ENCODE measurements at places on chromosomes 7 and 10.
A peak's percentile ranks its signal among the peaks of the same experiment; 100 is the strongest.

- no peak for DNase-seq
These were observed 19.3 kb downstream of the MACC1 start for GRCh38 chr7:20197837-20198236.

- DNase-seq = no peak
These were observed 1.5 kb downstream of the INA start for GRCh38 chr10:103278537-103278823.

DNA sequence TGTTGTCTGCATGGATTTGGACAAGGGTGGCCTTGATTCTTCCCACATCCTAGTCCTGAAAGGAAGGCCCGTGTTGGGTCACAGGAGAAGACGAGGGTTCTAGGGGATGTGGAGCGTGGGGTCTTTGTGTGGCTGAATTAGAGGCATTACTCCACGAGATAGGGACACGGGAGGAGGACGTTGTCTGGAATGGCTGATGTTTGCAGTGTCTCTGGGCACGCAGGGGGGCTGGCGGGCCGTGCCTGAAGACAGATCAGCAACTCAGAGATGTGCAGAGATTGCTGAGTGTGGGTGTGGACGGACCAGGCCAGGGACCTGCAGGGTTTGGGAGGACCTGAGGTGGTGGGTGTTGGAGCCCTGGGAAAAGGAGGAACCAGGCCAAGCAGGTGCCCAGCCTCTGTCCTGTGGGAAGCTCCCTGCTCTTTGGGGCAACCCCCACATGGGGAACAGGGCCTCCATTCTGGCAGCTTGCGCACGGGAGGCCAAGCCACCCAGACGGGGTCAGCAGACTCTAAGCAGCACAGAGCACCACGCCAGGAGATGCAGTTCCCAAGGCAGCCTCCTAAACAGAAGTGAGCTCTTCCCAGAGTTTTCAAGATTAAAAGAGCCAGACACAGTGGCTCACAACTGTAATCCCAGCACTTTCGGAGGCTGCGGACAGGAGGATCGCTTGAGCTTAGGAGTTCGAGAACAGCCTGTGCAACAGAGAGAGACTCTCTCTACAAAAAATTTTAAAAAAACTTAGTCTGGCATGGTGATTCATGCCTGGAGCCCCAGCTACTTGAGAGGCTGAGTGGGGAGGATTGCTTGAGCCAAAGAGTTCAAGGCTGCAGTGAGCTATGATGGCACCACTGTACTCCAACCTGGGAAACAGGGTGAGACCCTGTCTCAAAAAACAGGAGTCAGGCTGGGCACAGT lies 71.0 kb upstream of the GTF2I start:
- DNase-seq = no peak

DNA sequence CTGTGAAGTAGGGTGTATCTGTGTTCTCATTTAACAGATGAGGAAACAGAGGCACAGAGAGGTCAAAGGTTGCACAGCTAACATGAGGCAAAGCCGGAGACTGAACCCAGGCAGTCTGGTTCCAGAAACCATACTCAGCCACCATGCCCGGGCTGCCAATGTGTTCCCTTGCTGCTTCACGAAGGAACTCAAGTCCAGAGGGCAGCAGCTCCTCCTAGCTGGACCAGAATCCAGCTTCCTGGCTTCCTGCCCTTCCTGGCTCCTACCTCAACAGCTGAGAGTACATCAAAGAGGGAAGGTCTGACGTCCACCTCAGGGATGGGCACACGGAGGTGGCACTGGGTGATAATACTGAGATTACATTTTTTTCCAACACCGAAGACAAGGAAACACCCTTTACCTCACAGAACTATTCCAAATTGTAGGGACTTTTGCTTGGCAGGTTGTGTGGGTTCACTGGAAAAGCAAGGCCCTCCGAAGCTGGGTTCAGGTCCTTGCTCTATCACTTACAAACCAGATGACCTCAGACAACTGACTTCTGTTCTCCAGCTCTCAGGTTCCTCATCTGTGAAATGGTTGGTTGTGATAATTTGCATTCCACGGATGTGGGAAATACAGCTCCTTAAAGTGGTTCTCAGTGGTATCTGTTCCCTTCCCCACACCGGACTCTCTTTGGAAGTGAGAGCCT lies 154.1 kb upstream of the ZMIZ1 start:
- DNase-seq = peak; percentile 33

DNA sequence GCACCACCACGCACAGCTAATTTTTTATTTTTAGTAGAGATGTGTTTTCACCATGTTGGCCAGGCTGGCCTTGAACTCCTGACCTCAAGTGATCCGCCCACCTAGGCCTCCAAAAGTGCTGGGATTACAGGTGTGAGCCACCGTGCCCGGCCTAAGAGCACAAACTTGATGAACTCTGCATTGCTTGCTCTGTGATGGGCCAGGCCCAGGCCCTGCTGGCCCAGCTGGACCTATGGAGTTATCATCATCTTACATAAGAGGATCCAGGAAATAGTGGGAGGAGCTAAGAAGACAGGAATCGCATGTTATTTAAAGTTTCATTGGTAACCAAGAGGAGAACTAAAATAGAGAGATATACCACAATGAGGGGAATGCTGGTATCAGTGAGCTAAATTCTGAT lies 86.9 kb downstream of the DAGLB start:
- DNase-seq = no peak

- no peak for DNase-seq
These were observed 70.1 kb downstream of the RELN start for GRCh38 chr7:103919272-103919868.

- DNase-seq = no peak
These were observed 103.9 kb upstream of the LEP start for GRCh38 chr7:128137181-128137580.

DNA sequence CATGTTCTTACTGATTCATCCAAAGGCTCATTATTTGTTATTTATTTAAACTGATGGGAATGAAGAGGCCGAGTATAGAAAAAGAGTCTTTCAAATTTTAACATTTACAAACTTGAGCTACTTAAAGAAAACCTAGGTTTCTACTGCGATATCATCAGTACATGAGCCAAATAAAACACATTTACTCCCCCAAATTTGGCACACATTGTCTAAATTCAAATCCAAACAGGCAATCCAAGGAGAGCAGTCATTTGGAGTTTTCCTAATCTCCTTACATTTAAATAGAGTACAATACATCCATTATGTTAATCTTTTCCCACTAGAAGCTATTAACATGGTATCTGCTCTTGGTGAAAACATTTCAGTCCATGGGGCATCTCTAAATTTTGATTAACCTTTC lies 2.2 kb downstream of the NMT2 start:
- no peak for DNase-seq

GRCh38 chr10:74852381-74852780 lies 26.0 kb downstream of the KAT6B start:
- no peak for DNase-seq

GRCh38 chr10:119268871-119269506 lies 61.6 kb downstream of the GRK5 start:
- DNase-seq = no peak

DNA sequence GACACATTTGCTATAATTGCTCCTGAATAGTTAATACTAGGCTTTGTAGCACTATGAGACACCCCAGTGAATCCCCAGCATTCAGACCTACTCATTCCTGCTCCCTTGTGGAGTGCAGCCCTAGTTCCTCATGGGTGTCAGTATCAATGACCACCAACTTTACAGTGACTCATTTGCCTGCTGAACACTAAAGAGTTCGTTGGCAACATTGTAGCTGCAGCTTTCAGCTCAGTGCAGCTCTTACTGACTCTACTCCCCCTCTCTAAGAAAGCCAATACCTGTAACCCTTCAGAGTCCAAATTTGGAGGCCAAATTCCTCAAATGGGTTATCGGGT lies 127.1 kb upstream of the MTPN start:
- no peak for DNase-seq

DNA sequence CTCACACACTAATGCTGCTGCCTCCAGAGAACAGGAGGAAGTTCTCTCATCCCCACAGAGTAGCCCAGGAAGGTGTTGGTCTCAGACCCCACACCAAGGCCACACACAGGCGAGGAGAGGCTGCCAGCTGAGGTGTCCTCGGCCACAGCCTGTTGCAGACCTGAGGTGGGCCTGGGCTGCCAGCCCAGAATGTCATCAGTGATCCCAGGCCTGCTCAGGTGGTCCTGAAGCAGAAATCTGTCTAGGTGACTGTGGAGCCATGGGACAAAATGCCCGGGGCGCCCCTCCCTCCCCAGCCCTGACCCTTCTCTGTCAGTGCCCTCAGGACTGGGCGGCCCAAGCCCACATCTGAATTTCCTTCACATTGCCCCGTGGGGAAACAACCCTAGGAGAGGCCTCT lies 43.5 kb upstream of the LRRC4 start:
- no peak for DNase-seq

DNA sequence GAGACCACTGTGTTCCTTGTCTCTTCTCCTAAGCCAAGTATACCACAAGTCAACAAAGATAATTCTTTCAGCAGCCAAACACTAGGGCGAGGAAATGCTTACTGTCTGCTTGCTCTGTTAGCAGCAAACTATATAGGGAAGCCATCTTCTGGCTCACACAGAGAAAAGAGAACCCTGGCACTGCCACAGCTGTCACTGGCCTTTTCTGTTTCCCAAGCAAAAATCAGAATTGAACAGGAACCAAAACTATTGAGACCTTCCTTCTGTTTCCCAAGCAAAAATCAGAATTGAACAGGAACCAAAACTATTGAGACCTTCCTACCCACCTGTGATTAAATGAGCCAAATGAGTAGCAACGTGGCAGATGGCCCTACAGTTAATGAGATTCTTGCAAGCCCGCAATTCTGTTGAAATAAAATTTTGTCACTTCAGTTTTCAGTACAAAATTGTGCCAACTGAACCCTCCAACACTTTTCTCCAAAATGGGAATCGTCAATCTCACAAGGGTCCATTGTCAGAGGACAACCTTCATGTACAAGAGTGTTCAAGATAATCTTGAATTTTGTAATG lies 54.5 kb downstream of the LRRTM3 start:
- DNase-seq = no peak

DNA sequence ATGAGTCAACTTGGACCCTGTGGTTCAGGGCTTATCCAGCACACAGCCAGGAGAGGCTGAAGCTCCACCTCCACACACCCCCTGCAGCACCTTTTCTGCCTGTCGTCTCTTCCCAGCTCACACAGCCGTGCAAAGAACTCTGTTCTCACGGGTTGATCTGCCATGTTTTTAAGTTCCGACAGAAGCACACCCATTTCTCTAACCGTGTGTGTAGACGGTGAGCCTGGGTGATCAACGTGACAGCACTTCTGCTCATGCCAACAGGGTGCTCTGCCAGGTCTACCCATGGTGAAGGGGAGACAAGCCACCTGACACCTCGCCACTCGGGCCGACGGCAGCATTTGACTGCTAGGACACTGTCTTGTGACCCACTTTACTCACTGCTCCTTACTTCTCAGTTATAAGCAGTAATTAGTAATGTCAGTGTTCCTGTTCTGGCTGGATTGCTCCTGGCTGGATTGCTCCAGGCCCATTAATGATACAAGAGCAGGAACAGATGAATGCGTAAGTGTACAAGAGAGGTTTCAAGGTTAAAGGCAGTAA lies 90.5 kb downstream of the RNF216 start:
- no peak for DNase-seq

DNA sequence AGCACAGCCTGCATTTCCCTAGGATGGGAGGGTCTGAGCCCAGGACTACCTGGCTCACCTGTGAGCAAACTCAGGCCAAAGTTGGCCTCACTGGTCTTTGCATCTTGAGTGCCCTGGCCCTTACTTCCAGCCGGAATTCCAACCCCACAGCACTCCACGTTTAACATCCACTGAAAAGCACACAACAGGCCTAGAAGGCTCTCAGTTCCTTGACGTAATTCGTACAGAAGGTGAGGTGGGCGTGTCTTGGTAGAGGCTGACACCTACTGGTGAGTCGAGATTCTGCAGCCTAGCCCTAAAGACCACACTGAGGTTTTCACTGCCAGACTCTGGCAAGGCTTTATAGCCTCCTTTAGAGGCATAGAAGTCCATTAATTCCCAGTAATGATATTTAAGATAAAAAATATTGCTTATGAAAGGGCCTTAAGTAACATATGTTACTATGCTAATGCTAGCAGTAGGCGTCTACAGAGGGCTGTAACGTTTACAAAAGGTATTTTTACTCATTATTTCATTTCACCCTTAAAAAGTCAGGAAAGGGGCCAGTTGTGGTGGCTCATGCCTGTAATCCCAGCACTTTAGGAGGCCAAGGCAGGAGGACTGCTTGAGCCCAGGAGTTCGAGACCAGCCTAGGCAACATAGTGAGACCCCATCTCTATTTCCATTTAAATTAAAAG lies 95.8 kb downstream of the HIP1 start:
- DNase-seq = peak; percentile 34

- DNase-seq = no peak
These were observed 175.3 kb downstream of the RAPGEF5 start for GRCh38 chr7:22181663-22182062.

DNA sequence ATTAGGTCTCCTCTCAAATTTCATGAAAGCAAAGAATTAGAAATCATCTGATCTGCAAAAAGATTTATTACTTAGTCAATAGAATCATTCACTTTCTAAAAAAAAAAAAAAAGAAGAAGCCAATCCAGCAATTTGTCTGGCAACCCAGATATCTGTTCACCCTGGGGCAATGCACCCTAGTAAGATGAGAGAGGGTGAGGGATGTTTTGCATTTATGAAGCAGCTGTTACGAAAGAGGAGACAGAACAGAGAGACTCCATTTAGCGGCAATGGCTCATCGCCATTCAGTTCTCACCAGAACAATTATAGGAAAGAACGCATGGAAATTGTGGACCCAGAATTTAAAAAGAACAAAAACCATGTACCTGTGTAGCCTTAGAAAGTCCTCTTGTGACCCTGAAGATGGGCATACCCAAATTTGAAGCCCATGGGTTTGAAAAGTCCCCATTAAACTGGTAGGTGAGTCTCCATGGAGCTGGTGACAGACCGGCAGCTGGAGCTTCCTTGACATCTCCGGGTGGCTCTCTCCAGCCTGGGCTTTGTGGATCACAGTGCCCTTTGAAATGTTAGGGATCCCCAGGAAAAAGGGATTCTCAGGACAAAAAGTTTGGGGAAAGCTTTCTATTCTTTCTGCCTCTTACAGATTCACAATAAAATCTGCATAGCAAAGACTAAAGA lies 45.5 kb upstream of the CCDC3 start:
- DNase-seq = no peak

- DNase-seq = no peak
These were observed 168.7 kb downstream of the CELF2 start for GRCh38 chr10:11186374-11186773.

DNA sequence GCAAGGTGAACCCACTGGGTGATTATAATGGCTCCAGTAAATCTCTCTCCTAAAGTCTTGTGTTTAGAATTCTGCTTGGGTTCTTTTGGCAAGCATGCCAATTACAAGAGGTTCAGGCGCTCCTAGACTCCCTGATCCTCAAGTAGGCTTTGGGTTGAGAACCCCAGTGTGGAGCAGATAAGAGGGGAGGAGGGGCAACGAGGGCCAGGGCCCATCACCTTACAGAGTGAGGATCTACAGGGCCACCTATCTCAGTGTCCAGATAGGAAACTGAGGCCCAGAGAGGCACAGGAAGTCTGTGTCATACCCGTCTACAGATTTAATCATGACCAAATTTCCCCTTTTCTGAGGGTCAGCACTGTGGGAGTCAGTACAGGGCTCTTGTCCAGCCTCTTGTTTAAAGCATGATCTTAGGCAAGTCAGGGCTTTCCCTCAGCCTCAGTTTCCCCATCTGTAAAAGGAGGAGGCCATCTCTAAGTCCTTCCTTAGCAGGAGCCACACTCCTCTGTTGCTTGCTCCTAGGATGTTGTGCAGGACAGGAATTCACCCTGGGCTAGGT lies 4.4 kb downstream of the TACR2 start:
- no peak for DNase-seq

Measured in tibial nerve (tissue), 4 donors.